ENCODE measurements at places on chromosomes 2 and 18.

DNA sequence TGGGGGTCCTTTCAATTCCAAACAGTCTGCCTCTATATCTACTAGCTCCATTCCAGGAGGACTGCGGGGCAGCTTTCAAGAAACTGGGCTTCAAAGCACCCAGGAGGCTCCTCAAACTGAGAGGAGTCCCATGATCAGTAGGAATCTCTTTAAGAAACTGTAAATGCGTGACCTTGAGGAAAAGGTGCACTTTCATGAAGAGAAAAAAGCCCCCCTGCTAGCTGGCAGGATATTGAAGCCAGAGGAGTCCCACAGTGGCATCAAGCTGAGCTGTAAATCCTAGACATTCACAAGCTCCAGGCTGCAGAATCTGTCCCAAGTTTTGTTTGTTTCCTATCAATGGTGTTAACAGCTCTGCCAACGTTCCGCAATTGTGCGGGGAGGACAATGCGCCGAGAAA is 790.1 kb downstream of the SLC4A3 start:
- DNase-seq = no peak

DNA sequence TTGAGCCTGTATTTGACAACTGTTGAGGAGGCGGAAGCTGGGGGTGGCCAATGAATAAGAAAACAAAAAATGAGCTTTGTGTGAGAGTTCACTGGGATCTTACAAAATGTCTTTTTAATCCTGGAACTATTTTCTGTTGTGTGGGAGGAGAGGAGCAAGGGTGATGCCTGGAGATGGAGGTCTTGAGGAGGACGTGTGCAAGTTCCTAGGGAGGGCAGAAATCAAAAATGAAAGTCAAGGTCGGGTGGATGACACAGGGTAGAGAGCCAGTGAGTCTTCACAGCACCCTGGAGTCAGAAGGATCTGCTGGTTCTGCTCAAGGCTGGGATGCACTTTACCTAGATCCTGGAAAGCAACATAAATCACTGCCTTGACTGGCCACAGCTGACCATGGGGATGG is 180.3 kb upstream of the PKDCC start:
- no peak for DNase-seq

- DNase-seq = no peak
Measured at GRCh38 chr2:242046206-242046826, 176.8 kb downstream of the RTP5 start.

DNA sequence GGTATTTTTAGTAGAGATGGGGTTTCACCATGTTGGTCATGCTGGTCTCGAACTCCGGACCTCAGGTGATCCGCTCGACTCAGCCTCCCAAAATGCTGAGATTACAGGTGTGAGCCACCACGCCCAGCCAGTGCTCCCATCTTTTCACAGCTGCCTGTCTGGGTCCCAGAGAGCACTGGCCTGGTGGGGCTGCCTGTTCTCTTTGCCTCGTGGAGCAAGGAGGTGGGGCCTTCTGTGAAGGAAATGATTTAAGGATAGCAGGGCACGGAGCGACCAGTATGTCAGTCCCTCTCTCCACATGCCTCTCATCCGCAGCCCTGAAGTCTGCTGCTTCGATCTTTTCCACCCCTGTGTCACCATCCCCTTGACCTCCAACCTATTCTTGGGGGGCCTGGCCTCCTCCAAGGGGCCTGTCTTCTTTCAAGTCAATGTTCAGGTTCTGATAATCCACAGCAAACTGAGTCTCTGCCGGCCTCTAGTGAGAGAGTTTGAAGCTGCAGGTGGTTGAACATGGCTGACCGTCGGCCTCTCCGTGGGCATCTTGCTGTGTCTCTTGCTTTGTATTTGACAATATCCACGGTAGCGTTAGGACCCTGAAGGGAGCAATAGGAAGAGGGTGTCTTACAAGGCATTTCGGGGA is 28.2 kb upstream of the GIGYF2 start:
- DNase-seq = no peak

DNA sequence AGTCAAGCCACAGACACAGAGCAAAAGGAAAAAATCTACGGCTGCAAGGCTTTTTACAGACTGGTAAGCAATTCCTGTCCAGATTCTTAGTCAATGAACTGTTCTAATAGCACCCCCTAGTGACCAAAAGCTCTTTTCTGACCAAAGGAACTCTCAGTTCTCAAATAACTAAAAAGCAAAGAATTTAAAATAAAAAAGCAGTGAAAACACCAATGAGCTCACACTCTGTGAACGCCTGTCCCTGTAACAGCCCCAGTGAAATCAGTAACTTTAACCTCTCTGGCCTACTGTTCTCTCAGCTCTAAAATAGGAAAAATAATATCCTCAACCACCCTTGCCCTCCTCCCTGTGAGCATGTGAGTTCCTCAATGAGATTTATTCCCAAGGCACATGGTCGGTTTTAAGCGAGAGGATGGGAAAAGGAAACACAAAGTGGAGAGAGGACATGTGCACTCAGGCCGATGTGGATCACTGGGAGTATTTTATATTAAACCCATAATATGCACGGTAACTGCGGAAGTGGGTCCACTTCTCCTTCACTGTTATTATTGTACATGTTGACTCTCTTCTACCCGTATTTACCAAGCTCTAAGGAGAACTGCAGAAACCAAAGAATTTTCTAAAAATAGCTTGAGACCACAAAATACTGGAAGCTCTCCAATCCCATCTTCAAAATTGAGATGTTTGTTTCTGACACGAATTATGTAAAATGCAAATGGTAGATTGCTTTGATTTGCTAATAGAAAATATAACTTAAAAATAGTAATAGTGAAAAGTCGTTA is 128.5 kb downstream of the STK39 start:
- DNase-seq = no peak

DNA sequence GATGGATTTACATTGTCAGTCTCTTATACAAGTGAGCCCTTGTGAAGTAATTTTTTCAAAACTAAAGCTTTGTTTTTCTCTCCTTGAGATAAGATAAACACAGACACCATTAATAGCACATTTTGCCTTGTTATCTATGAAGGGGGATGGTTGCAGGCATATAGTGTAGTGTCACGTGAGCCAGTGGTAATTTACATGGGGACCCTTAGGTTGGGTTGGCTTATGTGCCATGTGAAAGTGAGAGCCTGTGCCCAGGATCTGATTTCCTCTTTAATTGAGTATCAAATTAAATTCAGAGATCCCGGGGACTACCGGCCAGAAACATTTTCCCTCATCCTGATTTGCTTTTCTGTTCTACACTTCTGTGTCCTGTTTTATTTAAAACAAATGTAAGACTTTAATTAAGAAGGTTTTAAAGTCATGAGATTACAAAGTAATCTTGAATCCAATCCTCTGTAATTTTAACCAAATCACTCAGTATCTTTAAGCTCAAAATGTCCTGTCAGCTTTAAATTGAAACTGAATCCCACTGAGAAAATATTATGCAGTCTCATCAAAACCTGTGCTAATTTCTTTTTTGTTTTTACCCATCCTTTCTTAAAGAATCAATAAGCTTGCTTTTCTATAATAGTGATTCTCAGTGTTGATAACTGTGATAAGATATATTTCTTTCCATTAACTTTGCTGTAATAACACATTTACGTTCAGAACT is 63.8 kb downstream of the PTPRM start:
- no peak for DNase-seq

- DNase-seq = no peak
Measured at GRCh38 chr2:23200068-23200786, 184.8 kb upstream of the KLHL29 start.

DNA sequence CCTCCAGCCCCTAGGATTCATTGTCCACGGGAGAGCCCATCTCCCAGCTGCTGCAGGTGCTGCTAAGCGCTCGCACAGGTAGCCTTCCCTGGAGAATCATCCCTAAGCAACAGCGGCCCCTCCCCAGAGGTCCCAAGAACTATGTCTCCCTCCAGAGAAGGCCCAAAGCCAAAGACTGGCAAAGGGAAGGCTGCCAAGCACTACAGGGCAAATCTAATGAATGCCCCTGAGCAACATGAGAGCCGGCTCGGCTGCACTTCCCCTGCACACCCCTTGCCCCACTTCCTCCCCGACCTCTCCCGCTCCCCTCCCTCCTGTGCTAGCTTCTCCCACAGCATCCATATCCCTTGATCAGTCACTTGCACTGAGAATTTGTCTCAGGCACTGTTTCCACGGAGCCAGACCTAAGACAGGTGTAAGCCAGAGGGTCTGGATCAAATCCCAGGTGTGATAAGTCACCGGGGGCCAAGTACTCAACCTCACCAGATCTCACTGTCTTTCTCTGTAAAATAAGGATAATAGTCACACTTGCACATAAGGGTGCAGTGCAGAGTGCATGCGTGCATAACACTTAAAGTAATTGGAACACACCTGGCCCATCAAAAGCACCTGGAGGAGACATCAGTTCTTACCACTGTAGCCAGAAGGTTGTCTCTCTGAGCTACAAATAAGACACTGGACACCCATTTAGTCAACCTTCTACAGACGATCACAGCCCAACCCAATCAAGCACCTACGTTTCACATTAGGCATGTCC is 20.1 kb upstream of the COL6A3 start:
- DNase-seq = no peak

GRCh38 chr18:56221195-56222065 is 417.0 kb downstream of the TXNL1 start:
- DNase-seq = no peak

- no peak for DNase-seq
Measured at GRCh38 chr2:2493496-2493895, 162.4 kb upstream of the MYT1L start.

- no peak for DNase-seq
Measured at GRCh38 chr2:227029426-227030105, 134.4 kb downstream of the COL4A4 start.

DNA sequence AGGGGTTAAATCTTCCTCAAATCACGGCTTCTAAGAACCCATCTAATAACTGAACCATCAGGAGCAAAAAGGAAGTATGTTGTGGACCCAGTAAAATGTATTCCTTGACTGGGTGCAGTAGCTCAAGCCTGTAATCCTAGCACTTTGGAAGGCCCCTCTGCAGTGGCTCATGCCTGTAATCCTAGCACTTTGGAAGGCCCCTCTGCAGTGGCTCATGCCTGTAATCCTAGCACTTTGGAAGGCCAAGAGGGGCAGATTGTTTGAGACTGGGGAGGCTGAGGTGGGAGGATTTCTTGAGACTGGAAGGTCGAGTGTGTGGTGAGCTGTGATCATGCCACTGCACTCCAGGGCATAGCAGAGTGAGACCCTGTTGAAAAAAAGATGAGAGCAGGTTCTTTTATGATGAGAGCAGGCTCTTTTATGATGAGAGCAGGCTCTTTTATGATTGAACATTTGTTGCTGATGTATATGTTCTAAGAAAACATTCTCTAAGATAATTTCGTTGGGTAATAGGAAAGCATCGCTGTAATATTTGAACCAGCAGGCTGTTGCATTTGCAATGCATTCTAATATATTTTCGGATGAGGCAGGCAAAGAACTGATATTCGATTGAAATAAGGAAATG is 3.5 kb upstream of the PARD6G start:
- DNase-seq = no peak

- DNase-seq = no peak
Measured at GRCh38 chr2:23692851-23693605, 233.9 kb downstream of the ATAD2B start.

GRCh38 chr2:224973112-224974016 is 68.9 kb downstream of the DOCK10 start:
- no peak for DNase-seq

DNA sequence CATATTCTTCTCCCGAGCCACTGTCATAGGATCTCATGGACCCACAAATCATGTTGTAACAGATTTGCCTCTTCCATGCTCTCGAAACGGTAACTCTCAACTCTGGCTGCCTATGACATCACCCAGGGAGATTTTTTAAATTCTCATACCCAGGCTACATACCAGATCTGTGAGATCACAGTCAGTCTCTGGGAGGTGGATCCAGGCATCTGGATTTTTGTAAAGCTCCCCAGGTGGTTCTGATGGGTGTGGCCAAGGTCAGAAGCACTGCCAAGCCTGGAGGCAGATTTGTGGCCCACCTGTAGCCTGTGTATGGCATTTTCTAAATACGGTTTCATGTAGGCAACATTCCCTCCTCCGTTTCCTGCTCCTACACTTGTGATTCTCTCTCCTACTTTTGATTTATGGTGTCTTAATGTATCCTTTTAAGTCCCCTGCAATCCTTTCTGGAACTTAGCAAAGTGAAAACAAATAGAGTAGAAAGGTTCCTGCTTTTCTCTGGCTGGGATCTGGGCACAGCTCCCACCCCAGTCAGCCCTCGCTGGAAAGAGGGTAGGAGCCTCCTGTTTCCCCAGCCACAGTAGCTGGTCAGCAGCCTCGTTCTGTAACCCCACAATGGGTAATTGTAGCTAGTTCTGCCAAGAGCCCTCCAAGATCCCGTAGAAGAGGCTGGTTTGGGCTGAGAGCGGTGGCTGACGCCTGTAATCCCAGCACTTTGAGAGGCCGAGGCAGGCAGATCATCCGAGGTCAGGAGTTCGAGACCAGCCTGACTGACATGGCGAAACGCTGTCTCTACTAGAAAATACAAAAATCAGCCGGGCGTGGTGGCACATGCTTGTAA is 96.2 kb downstream of the KLHL29 start:
- DNase-seq = no peak

GRCh38 chr2:1808981-1809422 is 64.7 kb upstream of the PXDN start:
- DNase-seq = no peak

GRCh38 chr2:12083081-12083581 is 336.7 kb downstream of the LPIN1 start:
- DNase-seq = no peak

GRCh38 chr2:3902131-3902530 is 198.8 kb downstream of the DCDC2C start:
- no peak for DNase-seq

GRCh38 chr2:218295029-218295428 is 2.7 kb upstream of the TMBIM1 start:
- DNase-seq = no peak

GRCh38 chr2:69271831-69272257 is 115.2 kb downstream of the GFPT1 start:
- DNase-seq = no peak

- no peak for DNase-seq
Measured at GRCh38 chr2:81895620-81896250, 1591.2 kb upstream of the LRRTM1 start.

GRCh38 chr18:74861154-74861553 is 263.5 kb downstream of the ZNF407 start:
- DNase-seq = no peak

DNA sequence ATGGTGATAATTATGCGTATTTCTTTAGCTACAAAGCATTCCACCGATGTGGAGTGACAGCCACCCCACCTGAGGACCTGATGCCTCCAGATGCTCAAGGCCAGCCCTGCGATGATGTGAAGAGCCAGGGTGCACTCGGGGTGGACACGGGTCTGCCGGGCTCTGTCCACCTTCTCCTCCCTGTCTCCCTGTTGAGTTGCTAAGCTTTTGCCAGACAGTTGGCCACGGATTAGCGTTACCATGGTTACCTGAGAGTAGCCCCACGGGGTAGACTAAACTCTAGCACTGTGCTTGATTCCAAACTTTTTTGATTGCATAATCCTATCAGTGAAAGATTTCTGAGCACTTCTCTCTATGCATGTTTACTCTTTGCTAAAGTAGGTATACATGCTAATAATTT is 86.2 kb downstream of the SMIM21 start:
- DNase-seq = no peak
